ENCODE measurements at places on chromosomes 12 and 14.

GRCh38 chr14:51014086-51014485, 69.8 kb upstream of the PYGL start:
- DNase-seq: no peak

DNA sequence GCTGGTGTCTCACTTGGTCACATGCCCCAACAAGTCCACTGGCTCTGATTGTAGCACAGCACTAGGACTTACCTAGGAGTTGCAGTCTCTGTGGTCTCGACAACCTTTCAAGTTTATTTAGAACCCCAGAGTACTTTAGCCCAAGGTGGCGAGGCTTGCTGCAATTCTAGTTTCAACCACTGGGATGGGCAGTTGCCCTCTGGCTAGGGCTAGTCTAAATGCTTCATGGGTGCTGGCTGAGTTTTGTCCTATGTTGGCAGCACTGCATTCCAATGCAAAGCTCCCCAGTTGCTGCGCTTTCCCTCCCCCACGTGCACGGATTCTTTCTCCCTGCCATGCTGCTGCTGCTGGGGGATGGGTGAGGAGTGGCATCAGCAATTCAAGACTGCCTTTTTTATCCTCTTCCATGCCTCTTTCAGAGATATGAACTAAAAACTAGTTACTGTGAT, 207.9 kb downstream of the SYNE2 start:
- DNase-seq: peak; percentile 79

- no peak for DNase-seq
Observed at GRCh38 chr12:106049105-106049504, 89.6 kb downstream of the NUAK1 start.

DNA sequence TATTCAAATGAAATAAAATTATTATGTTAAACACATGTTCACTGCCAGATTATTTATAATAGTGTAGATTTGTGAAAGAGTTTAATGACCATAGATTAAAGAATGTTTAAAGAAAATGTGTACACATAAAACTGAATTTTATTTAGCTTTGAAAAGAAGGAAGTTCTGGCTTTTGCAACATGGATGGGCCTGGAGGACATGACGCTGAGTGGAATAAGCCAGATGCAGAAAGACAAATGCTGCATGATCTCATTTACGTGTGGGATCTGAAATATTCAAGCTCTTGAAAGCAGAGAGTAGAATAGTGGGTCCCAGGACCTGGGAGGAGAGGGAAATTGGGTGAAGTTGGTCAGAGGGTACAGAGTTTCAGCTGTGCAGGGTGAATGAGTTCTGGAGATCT, 1261.2 kb downstream of the TMEM121 start:
- DNase-seq: no peak

GRCh38 chr12:20695232-20695631, at the start of gene SLCO1C1:
TSS of gene SLCO1C1 (plus strand) at chr12:20695332. CDS start at chr12:20699577, 4,245 bp downstream.
- DNase-seq: peak; percentile 29

DNA sequence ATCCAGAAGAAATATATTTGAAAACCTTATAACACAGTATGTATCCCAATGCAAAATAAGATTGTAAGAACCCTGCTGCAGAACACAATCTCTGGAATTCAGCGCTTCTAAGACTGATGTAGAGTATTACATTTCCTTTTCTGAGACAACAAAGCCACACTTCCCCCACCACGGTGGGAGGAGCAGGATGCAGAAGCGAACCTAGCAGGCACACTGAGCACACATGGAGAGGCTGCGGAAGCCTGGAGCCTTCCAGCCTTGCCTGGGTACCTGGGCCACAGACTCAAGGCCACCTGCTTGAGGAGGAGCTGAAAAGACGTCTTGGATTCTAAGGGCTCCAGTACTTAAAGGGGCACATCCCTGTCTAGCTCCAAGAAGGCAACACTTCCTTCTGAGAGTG, 46.4 kb downstream of the TCHP start:
- peak; percentile 44 for DNase-seq

DNA sequence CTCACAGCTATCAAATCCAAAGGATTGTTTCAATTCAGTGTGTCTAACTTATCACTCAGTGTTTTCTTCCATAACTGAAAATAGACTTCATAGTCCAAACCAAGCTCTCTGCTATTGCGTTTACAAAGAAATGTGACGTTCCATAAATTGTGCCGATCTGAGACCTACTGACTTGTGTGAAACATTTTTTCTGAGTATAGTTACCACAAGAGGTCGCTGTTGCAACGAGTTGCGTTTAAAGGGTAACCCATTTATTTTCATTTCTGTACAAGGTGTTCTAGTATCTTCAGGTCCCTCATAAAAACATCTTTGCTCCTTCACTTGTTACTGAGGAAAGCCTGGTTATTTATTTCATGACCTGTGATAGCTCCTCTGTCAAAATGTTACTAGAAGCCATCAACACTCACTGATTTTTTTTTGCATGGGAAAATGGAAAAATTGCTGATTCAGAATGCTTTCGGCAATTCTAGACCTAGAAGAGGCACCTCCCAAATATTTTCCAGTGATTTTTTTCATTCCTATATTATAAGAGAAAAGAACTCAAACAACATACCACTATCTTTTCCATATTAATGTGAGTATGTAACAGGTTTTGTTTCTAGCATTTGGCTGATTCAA, 60.9 kb upstream of the OR4E1 start:
- DNase-seq: no peak

GRCh38 chr14:78202163-78202562, 32.0 kb downstream of the NRXN3 start:
- DNase-seq: no peak

GRCh38 chr12:50626026-50626425, 121.2 kb downstream of the DIP2B start:
- no peak for DNase-seq

DNA sequence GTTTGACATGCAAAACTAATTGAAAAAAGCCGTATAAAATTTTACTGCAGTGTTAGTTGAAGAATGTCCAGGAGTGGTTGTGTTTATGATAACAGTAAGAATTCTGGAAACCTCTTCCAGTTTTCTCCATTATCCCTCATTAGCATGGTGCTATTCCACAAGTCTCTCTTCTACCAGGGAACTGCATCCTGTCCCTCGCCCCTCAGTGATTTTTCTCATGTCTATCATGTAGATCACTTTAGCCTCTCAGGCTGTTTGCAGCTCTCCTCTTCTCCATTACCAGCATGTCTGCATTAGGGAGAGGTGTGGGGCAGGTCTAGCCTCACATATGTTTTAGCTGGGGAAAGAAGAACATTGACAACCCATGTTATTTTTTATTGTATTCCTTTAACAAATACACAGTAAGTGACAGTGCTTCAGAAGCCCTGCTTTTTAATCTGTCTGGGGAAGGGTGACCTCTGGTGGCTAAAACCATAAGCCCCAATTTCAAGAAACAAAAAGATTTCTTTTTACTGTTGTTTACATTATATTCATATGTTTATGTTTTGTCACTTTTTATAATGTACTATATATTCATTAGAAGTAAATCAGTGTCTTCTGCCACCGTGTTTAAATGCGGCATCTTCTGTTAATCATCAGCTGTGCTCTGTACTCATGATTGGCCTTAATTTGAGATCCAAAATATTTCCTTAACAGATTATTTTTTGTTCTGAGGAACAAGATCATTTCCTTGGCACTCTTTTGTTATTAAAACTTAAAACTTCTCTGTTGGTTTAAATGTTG, 70.7 kb downstream of the RASSF8 start:
- no peak for DNase-seq

GRCh38 chr12:32365473-32366064, 33.8 kb upstream of the FGD4 start:
- DNase-seq: peak; percentile 45

DNA sequence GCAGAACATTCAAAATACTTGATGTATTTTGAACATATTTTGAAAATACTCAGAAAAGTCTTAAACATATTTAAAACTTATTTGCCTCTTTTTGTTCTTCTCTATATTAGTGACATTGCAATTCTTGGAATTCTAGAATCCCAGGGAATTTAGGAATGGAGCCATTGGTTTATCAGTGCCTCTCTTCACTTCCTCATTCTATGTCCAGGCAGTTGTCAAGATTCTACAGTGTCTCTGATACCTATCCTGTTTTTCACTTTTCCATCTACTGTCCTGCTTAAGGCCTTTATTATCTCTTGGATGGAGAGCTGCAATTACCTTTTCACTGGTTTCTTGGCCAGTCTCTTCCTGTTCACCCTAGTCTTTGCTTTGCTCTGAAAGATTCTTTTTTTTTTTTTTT, 144.6 kb downstream of the TTLL5 start:
- DNase-seq: no peak

DNA sequence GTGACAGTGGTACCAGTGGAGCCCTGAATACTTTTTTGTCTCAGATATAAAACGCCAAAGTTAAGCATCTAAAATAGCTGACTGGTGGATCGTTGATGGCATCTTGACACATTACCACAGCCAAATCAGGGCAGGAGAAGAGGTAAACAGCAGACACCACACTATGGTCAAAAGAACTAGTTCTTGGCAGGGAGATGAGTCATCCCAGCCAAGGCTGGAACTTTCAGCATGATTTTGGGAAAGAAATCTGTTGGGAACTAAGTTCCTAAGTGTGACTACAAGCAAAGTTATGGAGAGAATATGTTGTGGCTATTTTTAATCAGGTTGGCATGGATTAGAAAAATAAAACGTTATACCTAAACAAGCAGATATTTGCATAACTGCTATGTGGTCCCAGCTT, 36.9 kb downstream of the LGR5 start:
- no peak for DNase-seq

DNA sequence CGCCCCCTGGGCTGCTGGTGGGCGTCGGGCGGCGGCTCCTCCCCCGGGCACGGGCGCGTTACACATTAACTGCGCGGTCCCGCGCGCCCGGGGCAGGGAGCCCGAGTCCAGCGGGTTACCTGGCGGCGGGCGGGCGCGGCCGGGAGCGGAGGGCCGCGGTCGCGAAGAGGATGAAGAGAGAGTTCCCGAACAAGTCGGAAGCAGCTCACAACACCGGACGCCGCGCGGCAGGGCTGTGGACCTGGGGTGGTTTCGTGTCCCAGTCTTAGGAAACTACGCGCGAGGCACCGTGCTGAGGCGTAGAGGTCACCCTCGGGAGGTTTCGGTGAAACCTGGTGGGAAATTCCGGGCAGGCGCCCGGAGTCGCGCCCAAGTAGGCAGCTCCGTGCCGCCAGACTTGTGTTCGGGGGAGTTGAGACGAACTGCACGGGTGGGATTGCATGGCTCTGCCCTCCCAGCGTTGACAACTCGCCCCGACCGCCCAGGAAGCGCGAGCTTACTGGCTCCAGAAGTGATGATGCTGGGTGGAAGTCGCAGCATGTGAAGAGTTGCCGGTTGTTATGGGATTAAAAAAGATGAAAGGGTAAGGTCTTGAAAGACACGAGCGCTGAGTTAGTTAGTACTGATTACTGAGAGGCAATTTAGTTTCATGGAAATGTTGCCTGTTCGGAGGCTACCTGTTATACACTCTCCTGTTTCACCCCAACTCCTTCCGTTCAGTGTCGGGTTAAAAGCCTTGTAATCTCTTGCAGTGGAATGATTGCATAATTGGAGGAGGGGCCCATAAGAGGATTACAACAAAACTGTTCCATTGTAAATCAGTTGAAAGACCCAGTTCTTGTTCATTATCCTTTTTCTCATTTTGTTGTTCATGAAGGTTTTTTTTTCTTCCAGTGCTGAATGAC, 879 bp downstream of the RAB3IP start:
- peak; percentile 50 for DNase-seq
